ENCODE measurements at places on chromosomes 3 and 15.

- no peak for DNase-seq
These were observed 14.4 kb upstream of the TBL1XR1 start for GRCh38 chr3:177211503-177212277.

DNA sequence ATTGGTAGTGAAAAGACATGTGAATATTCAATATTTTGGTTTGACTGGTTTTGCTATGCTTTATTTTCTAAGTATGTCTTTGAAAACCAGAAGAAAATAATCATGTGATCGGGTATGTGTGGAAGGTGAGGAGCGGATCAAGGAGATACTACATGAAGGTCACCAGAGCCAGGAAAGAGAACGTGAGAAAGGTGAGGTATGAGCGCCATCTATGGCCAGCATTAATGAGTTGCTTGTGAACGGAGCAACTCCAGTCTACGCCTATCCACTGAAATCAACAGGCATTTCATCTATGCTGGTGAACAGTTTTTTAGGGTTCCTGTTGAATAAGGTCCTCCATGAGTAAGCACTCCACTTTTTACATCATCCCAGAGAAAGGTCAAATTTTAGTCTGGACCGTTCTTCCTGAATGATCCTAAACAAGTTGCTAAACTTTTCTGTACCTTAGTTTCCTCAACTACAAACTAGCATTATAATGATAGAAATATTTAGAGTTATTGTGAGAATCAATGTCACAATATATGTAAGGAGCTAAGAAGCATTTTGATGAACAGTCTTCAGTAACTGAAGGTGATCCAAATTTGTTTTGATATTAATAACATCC, 1435.2 kb upstream of the CADM2 start:
- peak; percentile 57 for DNase-seq

DNA sequence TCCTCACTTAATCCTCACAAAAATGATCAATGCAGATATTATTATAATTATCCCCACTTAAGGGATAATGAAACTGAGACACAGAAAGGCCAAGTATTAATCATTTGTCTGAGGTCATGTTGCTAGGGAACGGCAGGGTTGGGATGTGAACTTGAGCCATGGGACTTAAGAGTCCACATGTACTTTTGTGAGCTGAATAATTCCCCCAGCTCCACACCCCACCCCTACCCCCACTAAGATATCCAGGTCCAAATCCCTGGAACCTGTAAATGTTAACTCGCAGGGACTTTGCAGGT, 290.5 kb upstream of the GADL1 start:
- DNase-seq: peak; percentile 56

DNA sequence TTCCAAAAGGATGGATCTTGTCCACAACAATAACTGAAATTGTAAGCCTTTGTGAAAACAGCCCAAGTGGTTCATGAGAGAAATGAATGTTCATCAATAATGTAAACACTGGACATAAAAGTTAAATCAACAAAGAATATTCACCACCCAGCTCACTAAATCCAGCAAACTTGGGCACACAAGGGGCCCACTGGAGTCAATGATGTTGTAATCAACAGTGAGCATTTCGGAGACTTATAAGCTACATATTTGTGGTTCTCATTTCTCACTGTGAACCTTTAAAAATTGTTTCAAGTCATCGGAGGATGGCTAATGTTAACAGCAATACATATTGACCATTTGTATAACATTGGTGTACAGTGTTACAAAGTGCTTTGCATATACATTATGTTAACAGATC, 63.1 kb downstream of the VGLL4 start:
- DNase-seq: peak; percentile 84

GRCh38 chr15:93823971-93824913, 407.1 kb upstream of the MCTP2 start:
- DNase-seq: no peak

GRCh38 chr3:52650439-52650838, 35.3 kb downstream of the PBRM1 start:
- peak; percentile 15 for DNase-seq

GRCh38 chr3:13474021-13474420, 6.1 kb upstream of the HDAC11 start:
- DNase-seq: no peak

Measured in fibroblast of lung (primary cell).